RCC 7860 (cell line): ENCODE measurements at places on chromosomes 1 and 21.

GRCh38 chr1:5351366-5351765, 640.9 kb downstream of the NPHP4 start:
- DNase-seq: no peak

- DNase-seq: peak; percentile 31
These were observed at the start of gene LPGAT1 for GRCh38 chr1:211830328-211831142. TSS of gene LPGAT1 (minus strand) at chr1:211830763. CDS start at chr1:211829296, 1,467 bp downstream.

DNA sequence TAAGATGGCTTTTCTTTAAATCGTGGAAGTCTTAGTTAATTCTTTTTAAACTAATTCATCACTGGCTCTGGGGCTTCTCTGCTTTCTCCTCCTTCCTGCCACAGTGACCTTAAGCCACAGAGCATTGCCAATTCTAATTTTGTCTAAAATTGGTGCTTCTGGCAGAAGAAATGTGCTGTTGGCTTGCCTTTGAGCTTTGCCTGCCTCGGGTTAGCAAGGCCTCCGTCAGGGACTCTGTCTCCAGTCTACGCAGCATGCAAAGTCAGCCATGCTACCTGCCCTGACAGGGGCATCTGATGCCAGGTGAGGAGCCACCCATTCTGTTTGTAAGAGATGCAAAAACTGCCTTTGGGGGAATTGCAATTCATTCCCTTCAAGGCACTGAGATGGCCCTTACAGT, 25.2 kb downstream of the CLDN14 start:
- DNase-seq: no peak

- no peak for DNase-seq
These were observed 6.8 kb upstream of the PSMG1 start for GRCh38 chr21:39189857-39190604.

DNA sequence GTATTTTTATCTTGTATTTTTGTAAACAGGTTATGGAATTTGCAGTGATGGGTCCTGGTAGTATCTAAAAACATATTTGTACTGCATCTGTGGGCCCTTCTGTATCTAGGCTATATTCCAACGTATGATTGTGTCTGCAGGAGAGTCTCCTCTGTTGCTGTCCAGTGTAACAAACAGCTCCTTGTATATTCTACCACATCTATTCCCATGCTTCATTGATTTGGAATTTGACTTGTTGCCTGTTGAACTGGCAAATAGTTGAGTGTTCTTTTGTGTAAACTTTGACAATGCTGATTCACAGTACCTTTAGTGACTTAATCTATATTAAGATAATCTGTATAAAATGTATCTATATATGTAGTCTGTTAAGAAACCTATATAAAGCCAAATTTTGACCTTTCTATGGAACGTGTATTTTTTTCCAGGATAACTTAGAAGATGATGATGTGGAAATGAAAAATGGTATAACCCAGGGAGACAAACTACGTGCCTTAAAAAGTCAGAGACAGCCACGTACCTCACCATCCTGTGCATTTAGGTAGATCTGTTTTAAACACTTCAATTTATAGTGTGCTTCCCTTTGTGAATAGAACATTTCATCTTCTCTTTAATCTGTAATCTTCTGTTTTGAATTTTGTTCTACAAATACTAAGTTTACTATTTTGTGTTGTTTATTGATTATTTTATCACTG, 43.4 kb upstream of the GPR88 start:
- DNase-seq: no peak

- DNase-seq: no peak
These were observed 20.4 kb downstream of the RAP1GAP start for GRCh38 chr1:21648791-21649190.
